SJSA1 (cell line): ENCODE measurements at places on chromosomes 1 and 21. TPM values are rescaled to one million over a fixed set of nuclear protein-coding genes. Genes with fewer than 3 reads are reported as not detected.

DNA sequence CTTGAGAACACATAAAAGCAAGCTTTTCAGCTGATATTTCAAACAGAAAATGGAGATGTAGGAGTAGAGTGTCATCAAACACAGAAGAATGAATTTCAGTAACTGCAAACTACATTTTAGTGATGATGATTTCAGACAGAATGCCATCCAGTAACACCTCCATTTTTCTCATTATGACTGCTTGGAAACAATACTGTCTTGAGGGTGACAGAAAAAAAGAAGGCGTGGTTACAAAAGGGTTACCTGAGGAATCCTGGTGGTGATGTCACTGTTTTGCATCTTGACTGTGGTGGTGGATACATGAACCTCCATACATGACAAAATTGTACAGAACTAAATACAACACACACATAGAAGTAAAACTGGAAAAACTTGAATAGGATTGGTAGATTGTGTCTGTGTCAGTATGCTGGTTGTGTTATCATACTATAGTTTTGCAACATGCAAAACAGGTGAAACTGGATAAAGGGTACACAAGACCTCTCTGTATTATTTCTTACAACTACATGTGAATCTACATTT lies 375.9 kb downstream of the PTBP2 start:
- H3K36me3 ChIP-seq = no peaks in the 10 kb centered on the region
- peaks cover 22% of the 10 kb centered on the region for H3K4me1 ChIP-seq
- DNase-seq = no peak
- no peak overlapping the region for H3K4me3 ChIP-seq

GRCh38 chr1:58754683-58755467 lies 29.0 kb downstream of the JUN start:
- H3K4me3 ChIP-seq = no peak overlapping the region
- H3K27ac ChIP-seq = peak overlapping the region; percentile 86
- DNase-seq = no peak
- no peaks in the 10 kb centered on the region for H3K27me3 ChIP-seq

DNA sequence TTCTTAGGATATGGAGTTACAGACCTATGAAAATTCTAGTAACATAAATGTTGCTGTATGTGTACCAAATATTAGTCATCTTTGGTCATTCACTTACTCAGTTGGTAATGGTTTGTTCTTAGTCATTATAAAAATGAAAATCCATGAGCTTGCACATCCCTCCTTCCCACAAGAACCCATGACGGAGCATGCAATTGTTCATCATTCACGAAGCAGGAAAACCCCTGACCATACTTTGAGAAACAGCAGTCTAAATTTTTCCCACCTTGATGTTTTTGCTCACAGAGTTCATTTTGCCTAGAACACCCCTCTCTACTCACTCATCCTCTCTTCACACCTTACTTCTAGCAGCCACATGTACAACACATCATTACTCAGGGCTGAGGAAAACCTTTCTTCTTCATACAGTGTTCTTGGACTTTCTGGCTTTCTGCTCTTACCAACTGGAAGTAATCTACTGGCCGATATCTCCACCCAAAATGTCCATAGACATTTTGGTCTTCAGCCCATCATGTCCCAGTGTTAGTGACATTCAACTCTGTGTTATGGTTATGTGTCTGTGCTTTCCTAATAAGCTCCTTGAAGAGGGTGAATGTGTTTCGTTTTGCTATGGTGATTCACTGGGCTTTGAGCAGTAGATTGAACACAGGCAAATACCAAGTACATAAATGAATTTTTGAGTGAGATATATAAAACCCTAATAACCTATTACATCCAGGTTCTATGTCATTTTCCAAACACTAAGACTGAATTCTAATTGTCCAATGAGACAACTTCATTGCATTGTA lies 189.9 kb downstream of the ZC3H11B start:
- H3K4me1 ChIP-seq = peaks cover 11% of the 10 kb centered on the region
- H3K27me3 ChIP-seq = no peaks in the 10 kb centered on the region
- DNase-seq = no peak

DNA sequence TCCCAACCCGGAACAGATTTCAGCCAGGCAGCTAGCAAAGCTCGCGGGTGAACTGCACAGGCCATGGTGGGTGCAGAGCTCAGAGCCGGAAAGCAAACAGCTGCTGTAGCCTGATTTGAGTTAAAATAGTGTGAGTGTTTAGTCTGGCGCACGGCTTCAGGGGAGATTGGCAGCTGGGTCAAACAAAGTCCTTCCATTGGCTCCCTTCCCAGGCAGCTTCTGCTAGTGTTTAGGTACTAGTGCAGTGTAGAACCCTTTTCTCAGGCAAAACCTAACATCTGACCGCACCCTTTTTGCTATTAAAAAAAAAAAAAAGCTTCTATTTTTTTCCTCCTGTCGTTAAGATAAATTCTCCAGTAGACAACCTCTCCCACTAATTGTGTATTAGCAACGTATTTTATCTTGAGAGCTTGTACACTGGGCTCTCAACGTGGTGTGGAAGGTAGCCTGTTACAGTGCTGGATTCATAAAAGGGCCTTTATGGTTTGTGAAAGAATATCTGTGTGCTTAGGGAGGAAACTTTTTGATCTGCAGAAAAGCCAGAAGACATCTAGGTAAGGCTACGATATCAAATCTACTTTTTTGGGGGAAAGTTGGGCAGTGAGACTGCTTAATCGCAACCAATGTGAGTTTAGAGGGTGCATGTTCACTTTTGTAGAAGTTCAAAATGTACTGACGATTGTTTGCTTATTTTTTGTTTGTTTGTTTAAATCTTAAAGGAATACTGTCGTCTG lies 689.6 kb downstream of the USP25 start:
- DNase-seq = peak; percentile 65
- H3K4me3 ChIP-seq = peak overlapping the region; percentile 30
- no peaks in the 10 kb centered on the region for H3K27me3 ChIP-seq
- H3K4me1 ChIP-seq = no peaks in the 10 kb centered on the region; the same call in 1 of the 2 replicates

DNA sequence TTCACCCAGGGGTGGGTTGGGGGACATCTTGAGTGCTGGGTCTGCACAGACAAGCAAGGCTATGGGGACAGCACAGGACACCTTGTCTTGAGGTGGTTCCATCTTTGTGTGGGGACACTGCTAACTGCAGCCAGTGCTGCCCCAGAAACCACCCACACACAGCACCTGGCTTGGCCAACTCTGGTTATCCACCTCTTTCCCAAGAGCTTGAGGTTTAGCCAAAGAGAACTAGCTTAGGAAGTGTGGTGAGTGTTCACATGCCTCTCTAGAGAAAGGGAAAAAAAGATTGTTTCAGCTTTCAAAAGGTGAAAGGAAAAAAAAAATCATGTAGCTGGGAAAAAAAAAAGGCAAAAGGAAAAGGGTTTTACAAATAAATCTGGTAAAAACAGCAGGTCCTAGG lies 32.4 kb downstream of the BCAR3 start:
- peaks cover 69% of the 10 kb centered on the region for H3K36me3 ChIP-seq
- no peak overlapping the region for H3K4me3 ChIP-seq
- no peaks in the 10 kb centered on the region for H3K4me1 ChIP-seq
- H3K27ac ChIP-seq = no peak overlapping the region
- H3K27me3 ChIP-seq = no peaks in the 10 kb centered on the region

DNA sequence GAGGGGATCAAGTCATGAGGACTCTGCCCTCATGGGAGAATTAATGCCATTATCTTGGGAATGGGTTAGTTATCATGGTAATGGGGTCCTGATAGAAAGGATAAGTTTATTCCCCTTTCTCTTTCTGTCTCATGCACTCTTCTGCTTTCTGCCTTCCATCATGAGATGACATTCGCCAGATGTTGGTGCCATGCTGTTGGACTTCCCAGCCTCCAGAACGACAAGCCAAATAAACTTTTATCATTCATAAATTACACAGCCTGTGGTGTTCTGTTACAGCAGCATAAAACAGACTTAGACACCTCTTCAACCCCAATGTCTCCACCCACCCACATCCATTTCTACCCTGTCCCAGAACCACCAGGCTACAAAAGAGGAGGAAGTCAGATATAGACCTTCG lies 11.9 kb upstream of the IGFN1 start:
- H3K27me3 ChIP-seq = no peaks in the 10 kb centered on the region
- no peaks in the 10 kb centered on the region for H3K36me3 ChIP-seq
- DNase-seq = no peak
- H3K27ac ChIP-seq = no peak overlapping the region

- no peak overlapping the region for H3K4me3 ChIP-seq
- no peak overlapping the region for H3K27ac ChIP-seq
- no peaks in the 10 kb centered on the region for H3K36me3 ChIP-seq
- H3K4me1 ChIP-seq = no peaks in the 10 kb centered on the region
- no peak for DNase-seq
Observed at GRCh38 chr1:19672237-19672636, 7.6 kb downstream of the HTR6 start.

DNA sequence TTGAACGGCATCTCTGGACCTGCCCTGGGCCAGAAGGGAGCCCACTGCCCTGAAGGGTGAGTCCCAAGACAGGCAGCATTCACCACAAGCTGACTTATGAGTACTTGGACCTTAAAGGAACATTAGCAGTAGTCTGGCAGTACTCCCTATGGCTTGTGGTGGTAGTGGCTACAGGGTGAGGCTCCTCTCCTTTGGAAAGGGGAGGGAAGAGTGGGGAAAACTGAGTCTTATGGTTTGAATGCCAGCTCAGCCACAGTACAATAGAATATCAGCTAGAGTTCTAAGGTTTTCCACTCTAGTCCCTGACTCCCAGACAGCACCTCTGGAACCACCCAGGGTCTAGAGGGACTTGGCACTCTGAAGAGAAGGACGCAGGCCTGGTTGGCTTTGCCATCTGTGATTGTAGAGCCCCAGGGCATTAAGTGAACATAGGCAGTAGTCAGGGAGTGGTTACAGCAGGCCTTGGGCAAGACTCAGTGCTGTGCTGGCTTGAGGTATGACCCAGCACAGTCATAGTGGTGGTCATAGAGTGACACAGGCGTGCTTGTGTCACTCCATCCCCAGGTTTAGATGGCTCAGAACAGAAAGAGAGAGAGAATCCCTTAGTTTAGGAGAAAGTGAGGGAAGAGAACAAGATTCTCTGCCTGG lies 31.0 kb downstream of the CD53 start:
- H3K27me3 ChIP-seq = no peaks in the 10 kb centered on the region
- H3K27ac ChIP-seq = no peak overlapping the region
- H3K36me3 ChIP-seq = no peaks in the 10 kb centered on the region
- H3K4me1 ChIP-seq = no peaks in the 10 kb centered on the region
- no peak overlapping the region for H3K4me3 ChIP-seq

GRCh38 chr1:28329395-28330153 lies 734 bp downstream of the MED18 start:
- peak; percentile 49 for DNase-seq
- peak overlapping the region; percentile 48 for H3K4me3 ChIP-seq
- H3K27ac ChIP-seq = peak overlapping the region; percentile 79
- H3K4me1 ChIP-seq = peaks cover 12% of the 10 kb centered on the region
- H3K36me3 ChIP-seq = peaks cover 38% of the 10 kb centered on the region
- no peaks in the 10 kb centered on the region for H3K27me3 ChIP-seq

- H3K4me1 ChIP-seq = no peaks in the 10 kb centered on the region
- H3K4me3 ChIP-seq = no peak overlapping the region
- no peaks in the 10 kb centered on the region for H3K27me3 ChIP-seq
- DNase-seq = no peak
Observed at GRCh38 chr1:194268839-194269238, 1082.4 kb upstream of the B3GALT2 start.

- no peak overlapping the region for H3K4me3 ChIP-seq
- H3K27me3 ChIP-seq = peaks cover 28% of the 10 kb centered on the region
- DNase-seq = no peak
- H3K4me1 ChIP-seq = peaks cover 11% of the 10 kb centered on the region
- H3K27ac ChIP-seq = no peak overlapping the region
- no peaks in the 10 kb centered on the region for H3K36me3 ChIP-seq
Observed at GRCh38 chr1:93016171-93016570, 54.9 kb upstream of the DIPK1A start.

GRCh38 chr1:70714149-70714548 lies 303.1 kb downstream of the CTH start:
- no peaks in the 10 kb centered on the region for H3K4me1 ChIP-seq
- H3K36me3 ChIP-seq = no peaks in the 10 kb centered on the region
- no peaks in the 10 kb centered on the region for H3K27me3 ChIP-seq
- no peak overlapping the region for H3K4me3 ChIP-seq
- no peak overlapping the region for H3K27ac ChIP-seq

GRCh38 chr1:24501371-24502064 lies 1.1 kb upstream of the RCAN3 start:
- peak overlapping the region; percentile 84 for H3K27ac ChIP-seq
- H3K27me3 ChIP-seq = peaks cover 7% of the 10 kb centered on the region; the same call in 1 of the 2 replicates
- no peak for DNase-seq
- peaks cover 18% of the 10 kb centered on the region for H3K4me1 ChIP-seq

DNA sequence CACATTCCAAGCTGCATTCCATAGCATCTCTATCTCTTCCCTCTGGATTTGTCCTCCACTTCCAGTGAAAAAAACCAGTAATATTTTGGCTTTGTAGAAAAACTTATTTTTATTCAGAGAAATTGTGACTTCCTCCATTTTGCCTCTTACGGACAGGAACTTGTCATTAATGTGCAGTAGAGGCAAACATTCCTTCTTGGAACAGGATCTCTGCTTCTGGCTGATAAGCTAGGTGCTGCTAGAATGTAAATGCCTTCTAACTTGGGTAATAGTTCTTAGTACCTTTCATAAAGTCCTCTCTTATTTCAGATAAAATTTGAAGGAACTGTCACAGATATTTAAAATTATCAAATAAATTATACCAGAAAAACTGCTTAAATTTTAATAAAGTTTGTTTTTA lies 707.8 kb downstream of the USP25 start:
- DNase-seq = no peak
- H3K27me3 ChIP-seq = no peaks in the 10 kb centered on the region
- H3K36me3 ChIP-seq = no peaks in the 10 kb centered on the region
- H3K4me3 ChIP-seq = no peak overlapping the region

SLAMF7 gene
- total RNA-seq = not detected in 2 replicates

CTSS gene
- total RNA-seq = 6.6 and 13.4 TPM in 2 replicates

SPATA45 gene
- not detected in 2 replicates for total RNA-seq

CDC20 gene
- 194 and 257 TPM in 2 replicates for total RNA-seq

TLR5 gene
- total RNA-seq = 1.7 and 2.4 TPM in 2 replicates

SIK1 gene
- 5.3 and 9.1 TPM in 2 replicates for total RNA-seq

TMEM82 gene
- total RNA-seq = not detected in 2 replicates

ITGB2 gene
- 116 and 120 TPM in 2 replicates for total RNA-seq

OPRD1 gene
- 0.03 and 0.05 TPM in 2 replicates for total RNA-seq

MMP23B gene
- total RNA-seq = 0.79 and 4.6 TPM in 2 replicates
